Stimulated activated CD8-positive, alpha-beta memory T cell treated with anti-CD3 and anti-CD28 coated beads, Interleukin-4, amount 100 ng/mL, for 24 hours (primary cell): ENCODE measurements at places on chromosomes 6 and 20.

DNA sequence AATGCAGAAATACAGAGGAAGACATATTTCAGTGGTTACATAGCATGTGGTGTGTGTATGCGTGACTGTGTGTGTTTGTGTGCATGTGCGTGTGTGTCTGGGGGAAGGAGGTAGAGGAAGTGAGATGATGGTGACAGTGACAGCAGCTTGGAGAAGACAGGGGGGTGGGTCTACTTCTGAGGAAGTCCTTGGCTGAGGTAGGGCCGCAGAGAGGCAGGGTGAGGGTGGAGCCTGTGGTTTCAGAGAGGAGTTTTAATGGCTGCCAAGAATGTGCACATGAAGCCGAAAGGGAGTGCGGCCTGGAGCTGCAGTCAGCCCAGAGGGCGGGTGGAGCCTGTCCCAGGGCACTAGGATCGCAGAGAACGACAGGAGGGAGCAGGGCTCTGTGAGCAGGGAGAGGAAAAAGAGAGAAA lies 22.7 kb upstream of the RNF24 start:
- peak; percentile 61 for DNase-seq

DNA sequence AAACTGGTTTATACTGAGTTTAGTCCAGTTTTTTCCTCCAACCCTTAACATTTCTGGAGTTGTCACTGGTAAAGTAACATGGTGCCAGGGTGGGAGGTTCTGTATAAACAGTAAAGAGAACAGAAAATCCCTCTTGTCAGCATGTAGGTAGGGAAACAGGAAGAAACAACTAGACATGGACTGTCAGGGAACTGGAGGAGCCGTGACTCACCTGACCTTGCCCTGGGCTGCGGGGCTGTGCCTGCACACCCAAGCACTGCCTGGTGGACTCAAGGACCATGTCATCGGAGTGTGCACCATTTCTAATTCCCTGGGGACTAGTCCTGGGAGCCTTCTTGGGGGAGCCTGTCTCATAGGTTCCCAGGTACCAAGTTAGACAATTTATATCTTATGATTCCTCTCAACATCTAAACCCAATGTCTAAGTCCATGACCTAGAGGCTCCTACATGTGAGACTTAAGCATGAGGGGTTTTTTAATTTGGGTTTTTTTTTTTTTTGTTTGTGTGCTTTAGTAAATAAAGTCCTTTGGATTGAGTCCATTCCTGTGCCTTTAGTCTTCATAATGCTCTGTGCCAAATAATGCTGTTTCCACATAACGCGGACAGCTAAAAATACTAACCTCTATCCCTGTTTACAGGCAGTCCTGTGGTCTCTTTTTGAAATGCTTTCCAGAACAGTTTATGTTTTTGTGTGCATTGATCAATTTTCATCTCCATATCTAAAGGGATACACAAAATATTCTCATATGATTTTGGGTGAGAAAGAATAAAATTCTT lies 136.9 kb upstream of the SUPT3H start:
- DNase-seq: no peak

DNA sequence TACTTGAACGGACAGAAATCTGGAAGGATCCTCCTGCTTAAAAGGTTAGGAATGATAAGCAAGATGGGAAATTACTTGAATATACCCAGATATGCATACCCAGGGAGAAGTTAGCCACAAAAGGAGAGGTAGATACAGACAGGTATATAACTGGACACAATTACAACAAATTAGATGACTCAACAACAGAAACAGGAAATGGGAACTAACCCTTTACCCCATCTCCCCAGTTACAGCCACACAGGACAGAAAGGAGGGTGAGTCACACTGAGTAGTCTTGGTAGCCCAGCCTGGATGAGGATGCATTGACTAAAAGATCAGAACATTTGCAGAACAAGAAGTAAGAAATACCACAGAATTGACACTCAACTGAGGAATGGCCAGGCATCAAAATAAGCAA lies 61.2 kb downstream of the C6orf52 start:
- DNase-seq: no peak

- no peak for DNase-seq
Measured at GRCh38 chr6:106158816-106159215, 72.7 kb downstream of the PRDM1 start.

GRCh38 chr20:4130404-4131189 lies 115.2 kb upstream of the RNF24 start:
- peak; percentile 34 for DNase-seq

DNA sequence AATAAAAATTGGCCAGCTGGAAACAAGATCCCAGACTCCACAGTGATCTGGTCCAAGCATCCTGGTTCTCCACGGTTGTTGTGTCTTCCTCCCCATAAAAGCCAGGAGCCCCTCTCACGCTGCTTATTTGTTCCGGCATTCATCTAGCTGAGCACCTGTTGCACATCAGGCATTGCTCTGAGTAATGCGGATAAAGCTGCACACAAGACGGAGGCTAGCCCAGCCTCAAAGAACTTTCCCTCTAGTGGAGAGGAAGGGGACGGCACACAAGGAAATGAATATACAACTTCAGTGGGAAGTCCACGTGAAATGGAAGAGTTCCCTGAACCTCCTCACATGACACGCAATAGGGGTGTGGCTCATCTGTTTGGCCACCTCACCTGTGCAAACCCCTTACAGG lies 30.3 kb upstream of the NXT1 start:
- DNase-seq: no peak

GRCh38 chr6:80478030-80478429 lies 371.6 kb downstream of the BCKDHB start:
- DNase-seq: no peak
